LoVo (cell line): ENCODE measurements at places on chromosomes 1 and 21.

DNA sequence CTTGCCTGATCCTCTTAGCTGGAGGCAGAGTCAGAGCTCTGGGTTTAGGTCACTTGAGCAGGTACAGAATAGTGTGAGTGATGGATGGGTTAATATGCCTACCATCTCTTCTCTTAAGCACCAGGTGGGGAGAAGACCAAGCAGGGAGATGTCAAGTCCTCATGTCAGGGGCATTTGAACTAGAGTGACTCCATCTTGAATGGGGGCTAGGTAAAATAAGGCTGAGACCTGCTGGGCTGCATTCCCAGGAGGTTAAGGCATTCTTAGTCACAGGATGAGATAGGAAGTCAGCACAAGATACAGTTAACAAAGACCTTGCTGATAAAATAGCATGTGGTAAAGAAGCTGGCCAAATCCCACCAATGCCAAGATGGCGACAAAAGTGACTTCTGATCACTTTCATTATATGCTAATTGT is 77.4 kb upstream of the BTG3 start:
- DNase-seq = no peak

DNA sequence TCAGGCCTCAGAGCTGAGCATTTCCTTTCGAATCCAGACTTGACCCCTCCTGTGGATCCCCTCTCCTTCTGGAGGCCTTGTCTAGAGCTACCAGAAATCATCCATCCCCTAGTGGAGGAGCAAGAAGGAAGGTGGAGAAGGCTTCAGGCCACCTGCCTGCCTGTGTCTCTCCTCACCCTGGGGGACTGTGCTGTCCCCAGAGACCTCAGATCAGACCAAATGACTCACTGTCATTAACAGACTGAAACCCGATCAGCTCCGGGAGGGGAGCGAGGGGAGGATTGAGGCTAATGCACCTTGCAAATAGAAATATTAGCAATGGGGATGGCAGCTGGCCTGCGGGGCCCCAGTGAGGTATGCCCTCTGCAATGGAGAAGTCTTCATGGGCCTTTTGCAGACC is 2.1 kb downstream of the MYBPH start:
- DNase-seq = no peak

DNA sequence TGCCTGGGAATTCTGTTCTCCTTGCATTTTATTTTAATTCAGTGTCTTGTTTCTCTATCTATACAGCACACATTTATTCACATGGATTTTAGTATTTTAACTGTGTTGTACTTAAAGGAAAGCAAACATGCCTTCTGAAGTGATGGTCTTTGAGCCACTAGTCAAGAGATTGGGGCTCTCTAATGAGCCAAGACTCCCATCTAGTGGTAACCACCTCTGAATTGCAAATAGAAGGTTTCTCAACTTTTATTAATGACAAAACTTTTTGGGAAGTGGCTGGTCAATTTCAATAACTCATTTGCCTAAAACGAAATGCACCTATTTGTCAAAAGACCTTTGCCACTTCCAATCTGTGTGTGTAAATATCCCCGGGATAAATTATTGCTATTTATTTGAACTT is 199.6 kb downstream of the LTN1 start:
- no peak for DNase-seq

GRCh38 chr1:178531887-178532286 is 19.0 kb downstream of the TEX35 start:
- peak; percentile 26 for DNase-seq

DNA sequence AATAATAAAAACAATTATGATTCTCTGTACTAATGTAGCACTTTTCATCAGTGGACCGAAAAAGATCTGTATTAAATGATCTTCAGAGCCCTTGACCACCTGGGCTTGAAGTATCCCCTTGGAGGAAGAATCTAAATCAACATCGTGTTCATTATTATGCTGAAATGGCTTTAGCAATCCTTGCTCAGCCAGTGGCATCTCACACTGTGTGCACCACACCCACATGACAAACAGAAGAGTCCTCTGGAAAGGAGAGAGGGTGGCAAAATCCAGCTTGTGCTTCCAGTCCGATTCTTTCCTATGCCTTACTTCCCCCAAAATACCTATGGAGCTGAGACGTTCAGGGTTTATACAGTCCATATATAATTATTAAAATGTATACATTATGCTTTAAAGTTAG is 318.5 kb upstream of the RUNX1 start:
- no peak for DNase-seq

DNA sequence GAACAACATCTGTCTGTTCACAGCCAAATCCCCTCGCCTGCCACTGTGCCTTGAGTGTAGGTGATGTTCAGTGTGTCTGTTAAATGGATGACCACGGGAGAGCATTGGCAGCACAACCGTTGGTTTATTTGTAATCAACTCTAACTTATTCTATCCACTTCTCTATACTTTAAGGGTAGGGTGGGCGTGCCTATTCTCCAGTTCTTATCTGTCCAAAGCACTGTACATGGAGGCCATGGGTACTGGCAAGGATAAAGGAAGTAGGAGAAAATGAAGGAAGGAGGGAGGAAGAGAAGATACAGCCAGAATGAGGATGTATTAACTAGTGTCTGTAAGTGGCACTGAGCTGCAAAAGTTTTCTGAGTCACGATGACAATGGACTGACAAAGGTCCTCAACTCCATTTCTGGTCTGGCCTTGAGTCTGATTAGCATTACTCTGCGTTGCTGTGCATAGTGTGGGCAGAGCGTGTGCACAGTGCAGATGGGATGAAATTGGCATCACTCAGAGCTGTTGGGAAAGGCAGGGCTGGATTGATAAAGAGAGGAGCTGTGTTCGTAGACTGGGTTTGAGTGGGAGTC is 7.1 kb downstream of the RHOU start:
- no peak for DNase-seq
